Stimulated activated CD8-positive, alpha-beta memory T cell treated with anti-CD3 and anti-CD28 coated beads, Interleukin-7, amount 100 ng/mL, for 48 hours (primary cell): ENCODE measurements at places on chromosomes 4 and X.

GRCh38 chr4:7804756-7805385, 134.8 kb downstream of the AFAP1 start:
- no peak for DNase-seq

DNA sequence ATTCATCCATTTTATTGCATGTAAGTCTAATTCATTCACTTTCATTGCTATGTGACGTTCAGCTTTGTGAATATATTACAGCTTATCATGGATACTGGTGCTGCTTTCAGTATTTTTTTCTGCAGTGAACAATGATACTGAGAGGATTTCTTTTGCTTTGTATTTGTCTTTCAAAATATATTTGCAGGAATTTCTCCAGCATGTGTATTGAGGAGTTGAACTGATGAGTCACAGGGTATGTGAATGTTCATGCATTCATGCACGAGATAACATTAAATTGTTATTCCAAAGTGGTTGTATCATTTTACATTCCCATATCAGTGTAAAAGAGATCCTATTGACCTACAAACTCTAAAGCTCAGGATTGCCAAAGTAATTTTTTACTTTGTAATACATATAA, 283.8 kb upstream of the ARSJ start:
- no peak for DNase-seq

- no peak for DNase-seq
Measured at GRCh38 chr4:41448934-41449333, 89.0 kb upstream of the LIMCH1 start.

DNA sequence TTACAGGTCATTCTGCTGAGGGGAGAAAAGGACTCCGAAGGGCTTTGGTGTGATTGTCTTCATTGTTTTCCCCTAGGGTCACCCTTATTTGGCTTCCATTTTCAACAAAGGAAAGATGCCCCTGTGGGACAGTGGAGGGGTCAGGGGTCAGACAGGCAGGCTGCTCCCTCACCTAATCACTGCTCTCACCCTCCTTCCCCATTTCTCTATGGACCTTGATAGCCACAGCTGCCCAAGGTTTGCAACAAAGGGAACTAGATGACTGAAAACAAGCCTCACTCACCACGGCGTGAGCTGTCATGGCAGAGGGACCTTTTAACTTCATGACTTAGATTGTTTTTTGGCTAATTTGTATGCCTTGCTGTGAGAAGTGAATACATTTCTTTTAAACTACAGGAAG, 40.7 kb downstream of the C4orf51 start:
- DNase-seq = no peak

DNA sequence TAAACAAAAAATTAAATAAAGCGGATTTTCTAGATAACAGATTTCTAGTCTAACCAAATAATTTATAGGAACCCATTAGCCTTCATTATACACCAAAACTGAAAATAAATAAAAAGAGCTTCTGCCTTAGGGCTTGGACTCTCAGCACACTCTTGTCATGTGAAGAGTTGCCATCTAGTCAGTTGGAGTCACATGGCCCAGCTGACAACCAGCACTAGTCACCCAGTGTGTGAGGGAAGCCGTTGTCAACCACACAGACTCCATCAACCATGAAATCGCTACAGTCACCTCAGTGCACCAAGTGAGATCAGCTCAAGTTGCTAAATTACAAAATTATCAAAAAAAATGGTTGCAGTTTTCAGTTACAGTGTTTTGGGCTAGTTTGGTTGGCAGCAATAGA, 470.0 kb downstream of the GASK1B start:
- DNase-seq = no peak

DNA sequence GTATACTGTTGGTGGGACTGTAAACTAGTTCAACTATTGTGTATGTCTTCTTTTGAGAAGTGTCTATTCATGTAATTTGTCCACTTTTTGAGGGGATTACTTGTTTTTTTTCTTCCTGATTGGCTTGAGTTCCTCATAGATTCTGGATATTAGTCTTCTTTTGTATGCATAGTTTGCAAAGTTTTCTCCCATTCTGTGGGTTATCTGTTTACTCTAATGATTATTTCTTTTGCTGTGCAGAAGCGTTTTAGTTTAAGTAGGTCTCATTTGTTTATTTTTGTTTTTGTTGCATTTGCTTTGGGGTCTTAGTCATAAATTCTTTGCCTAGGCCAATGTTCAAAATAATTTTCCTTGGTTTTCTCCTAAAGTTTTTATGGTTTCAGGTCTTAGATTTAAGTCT, 26.6 kb upstream of the ANTXR2 start:
- DNase-seq = no peak

- no peak for DNase-seq
Measured at GRCh38 chr4:108155373-108155772, 13.4 kb downstream of the LEF1 start.

DNA sequence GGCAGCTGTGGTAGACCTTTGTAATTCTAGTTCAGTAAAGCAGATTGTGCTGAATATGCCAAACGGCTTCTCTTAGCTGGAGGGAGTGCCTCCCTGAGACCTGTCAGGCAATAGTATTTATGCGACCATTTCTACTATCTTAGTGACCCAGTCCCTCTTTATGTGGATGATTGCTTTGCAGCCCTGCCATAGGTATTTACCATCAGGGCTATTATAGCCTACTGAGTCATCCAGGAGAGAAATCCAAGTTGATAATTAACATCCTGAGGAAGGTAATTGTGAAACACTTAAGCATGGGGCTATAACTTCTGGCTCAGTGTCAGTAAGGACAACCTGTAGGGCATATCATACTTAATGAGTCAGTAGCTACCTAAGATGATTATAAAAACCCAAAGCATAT, 103.9 kb upstream of the MAOA start:
- no peak for DNase-seq

DNA sequence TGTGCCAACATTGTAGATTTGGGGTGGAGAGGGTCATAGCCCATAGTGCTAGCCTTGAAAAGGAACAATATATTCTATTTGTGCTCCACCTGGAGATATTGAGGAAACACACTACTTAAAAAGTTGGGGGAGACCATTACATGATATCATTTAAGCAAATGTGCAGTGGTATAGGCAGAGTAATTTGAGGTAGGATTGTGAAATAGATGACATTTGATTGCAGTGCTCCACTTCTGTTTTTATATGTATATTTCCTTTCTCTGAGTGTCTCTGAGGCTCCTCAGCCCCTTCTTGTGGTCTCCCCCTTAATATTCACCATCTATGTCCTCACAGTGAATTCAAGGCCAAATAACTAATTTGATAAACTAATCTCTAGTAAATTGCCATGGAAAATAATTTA, 85.6 kb upstream of the NMU start:
- DNase-seq = no peak

DNA sequence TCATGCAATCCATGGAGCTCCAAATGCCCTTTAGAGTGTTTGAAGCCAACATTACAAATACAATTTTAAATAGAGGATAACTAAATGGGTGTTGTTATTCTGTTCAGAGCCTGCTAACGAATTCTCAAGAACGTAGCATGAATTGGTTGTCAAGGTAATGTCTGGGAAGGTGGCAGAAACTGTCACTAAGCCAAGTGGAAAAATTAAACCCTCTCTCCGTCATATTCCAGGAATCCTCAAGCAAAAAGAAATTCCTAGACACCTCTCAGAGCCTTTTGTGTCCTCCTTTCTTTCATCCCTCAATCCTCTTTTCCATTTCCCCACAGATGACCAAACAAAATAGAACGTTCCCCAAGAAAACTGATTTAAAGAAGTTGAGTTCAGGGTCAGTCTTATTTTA, 204.0 kb downstream of the MID1 start:
- no peak for DNase-seq

DNA sequence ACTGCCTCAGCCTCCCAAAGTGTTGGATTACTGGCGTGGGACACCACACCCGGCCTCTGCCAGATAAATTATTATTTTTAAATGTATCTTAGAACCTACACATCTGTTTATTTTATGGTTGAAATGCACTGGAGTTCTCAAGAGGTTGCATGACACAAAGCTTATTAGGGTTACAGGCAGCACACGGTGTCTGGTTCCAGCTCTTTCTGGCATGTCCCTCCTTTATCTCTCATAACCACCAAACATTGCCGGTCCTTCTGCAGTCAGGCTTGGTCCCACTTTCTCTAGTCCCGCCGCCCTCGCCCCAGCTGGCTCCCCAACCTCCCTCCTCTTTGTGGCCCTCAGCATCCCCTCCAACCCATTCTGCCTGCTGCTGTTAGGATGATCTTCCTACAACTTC, 39.7 kb upstream of the SPRY1 start:
- DNase-seq = no peak

DNA sequence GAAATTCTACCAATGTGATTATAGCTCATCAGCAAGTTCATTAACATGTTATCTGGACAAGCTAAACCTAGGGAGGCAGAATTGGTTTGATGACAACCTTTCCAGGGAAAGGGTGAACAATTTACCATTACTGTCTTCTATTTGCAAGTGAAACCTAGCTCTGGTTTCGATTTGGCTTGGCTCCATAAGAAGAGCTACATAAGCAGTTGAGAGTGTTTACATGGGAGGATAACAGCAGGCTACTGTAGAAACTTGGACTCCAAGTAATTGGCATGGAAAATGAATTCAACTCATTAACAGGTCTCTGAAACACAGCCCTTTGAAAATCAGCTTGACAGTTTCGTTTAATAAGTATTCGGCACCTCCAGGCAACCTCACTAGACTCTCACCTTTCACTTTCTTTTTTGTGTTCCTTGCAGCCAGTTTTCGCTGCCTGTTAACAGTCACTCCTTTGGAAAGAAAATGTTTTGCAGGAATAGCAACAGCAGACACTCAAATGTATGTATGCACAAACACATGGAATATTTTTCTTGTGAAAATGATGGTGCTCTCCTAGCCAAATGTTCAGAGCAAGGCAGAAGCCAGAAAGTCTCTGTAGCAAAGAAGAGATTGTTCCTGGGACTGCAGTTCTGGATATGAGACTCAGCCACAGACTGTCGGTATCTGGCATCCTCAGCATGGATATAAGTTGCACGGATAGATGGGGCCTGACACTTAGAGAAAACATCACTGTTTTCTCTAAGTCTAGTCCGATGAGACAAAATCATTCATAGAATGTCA, 27.5 kb downstream of the POU3F4 start:
- no peak for DNase-seq

- no peak for DNase-seq
Measured at GRCh38 chr4:87092389-87093141, 127.9 kb downstream of the KLHL8 start.
